ENCODE measurements at places on chromosomes 3 and 15.

GRCh38 chr3:124064050-124064449, 72.1 kb upstream of the ROPN1 start:
- DNase-seq, result no peak

DNA sequence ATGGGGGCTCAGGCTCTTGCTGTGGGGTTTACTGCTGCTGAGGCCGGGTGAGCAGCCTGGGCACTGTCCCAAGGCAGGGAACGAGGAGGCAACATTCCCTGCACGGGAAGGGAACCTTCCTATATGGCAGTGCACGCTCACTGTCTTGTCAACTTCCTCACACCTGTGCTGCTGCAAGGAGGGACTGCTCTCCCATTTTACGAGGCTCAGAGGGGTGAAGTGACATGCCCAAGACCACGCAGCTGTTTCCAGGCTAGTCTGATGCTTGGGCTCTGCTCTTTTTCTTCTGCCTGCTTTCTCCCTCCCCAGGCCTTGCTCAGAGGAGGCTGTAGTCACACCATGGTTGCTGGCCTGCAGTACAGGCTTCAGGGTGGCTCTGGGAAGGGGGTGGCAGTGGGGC, 41.5 kb downstream of the SPSB4 start:
- DNase-seq, result no peak

DNA sequence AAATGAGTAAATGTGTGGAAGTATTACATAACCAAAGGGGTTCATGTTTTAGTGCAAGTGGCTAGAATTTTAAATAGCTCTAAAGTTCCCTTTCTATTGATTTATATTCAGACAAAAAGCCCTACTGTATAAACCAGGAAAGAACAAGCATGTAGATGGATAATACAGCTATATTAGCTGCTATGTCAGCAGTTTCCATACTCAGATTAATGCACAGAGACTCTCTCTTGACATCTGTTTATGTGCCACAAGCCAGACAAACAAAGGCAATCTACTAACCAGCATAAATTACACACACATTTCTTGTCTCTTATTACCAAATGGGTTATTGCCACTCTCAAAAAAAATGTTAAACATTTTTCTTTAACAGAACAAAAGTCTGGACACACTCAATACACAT, 760.1 kb upstream of the NECTIN3 start:
- DNase-seq, result no peak

DNA sequence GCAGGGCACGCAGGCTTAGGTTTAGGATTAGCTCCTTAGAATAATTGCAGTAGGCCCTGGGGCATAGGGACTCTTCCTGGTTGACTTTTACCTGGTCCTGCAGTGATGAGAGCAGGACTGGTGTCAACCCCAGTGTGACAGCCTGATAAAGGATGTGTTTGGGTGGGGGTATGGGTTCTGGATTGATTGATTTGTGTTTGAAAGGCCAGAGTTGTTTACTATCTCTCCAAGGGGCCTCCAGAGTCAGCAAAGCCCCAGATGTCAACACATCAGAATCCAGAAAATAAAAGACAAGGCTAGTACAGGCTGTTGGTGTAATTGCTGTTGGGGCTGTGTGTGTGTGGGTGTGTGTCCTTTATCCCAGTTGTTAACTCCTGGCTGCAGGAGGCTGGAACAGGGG, 122.3 kb downstream of the CHRNA7 start:
- no peak for DNase-seq

DNA sequence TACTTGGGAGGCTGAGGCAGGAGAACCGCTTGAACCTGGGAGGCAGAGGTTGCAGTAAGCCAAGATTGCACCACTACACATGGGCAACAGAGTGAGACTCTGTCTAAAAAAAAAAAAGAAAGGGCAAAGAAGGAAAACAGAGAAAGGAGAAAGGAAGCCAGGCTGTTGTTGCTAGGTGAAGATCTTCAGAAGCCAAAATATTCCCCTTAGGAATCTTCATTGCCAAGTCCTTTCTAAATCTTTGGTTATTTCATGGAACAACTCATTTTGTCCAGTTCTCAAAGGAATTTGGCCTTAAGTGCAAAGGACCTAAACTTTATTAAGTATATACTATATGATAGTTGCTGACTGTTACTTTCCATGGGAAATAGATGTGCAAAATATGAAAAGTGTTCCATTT, 59.2 kb upstream of the OSBPL11 start:
- no peak for DNase-seq

DNA sequence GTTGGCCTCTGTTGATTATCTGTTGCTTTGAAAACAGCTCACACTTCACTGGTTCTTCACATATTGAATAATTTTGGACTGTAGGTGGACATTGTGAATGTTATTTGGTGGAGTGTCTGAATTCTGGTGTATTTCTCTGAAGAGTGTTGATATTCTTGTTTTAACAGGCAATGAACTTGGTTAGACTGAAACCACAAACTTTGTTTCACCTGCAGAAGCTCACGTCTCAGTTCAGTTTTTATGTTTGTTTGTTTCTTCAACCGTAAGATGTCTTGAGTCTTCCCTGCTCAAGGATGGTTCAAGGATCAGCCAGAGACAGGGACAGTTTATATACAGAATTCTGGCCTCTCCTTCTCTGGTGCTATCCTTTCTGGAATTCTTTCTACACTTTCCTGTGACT, 43.6 kb downstream of the C3orf20 start:
- DNase-seq, result no peak

GRCh38 chr3:160139291-160139690, 85.9 kb upstream of the C3orf80 start:
- DNase-seq, result no peak

- no peak for DNase-seq
Observed at GRCh38 chr3:149407898-149408297, 30.4 kb upstream of the TM4SF1 start.

DNA sequence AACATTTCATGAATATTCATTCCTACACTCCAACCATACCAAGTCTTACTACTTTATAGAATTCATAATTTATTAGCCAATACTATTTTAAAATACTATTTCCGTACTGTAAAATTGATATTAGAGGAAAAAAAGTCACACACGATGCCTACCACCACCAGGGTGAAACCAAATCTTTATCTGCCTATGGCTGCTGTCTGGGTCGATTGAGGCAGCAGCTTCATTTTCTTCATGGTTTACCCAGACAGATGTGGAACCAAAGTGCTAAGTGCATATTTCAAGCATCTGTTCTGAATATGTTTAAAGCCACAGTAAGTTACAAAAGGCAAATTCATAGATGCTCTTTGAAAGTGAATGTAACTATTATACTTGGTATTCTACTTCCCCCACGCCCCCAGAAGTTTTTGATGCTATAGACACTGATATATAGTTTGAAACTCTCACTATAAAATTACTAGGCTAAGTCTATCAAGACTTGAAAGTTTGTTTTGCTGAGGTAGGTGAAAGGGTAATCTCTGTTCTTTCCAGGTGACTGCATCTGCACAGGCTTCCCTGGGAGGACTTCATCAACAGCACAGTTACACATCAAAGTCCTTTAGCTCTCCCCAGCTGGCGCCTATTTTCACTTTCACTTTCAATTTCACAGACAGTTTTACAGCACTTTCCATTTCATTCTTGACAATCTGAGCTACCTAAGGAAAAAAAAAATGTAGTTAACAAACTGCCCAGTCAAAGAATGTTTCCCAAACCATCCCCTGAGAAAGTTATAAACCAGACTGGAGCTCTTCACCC, 113.9 kb downstream of the POLQ start:
- peak; percentile 4 for DNase-seq

DNA sequence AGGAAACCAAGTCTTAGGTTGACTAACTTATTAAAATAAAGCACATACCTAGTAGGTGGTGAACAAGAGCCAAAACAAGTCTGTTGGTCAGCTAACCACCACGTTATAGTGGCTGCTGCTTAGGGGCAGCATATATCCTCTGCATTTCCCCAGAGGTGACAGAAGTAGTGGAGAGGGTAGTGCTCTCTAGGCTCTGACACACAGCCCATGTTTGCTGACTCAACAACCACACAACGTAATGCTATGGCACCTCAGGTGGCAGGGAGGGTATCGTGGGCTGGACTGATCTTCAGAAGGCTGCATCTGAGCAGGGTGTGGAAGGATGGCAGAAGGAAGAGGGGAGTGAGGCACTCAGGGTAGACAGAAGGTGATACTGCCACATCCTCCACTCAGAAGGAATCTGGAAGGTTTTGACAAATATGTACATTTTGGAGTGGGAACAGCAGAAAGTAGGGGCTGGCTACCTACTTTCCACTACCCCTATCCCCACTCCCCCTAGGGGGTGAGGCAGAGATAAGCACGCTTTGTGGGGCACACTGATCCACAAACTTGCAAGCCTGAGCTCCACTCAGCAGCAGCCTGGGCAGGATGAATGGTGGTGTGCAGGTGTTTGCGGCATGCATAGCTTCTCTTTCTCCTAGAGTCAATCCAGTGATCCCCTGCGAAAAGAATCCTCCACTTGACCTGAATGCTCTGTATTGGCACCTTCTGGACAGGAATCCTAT, 178.1 kb downstream of the RORA start:
- no peak for DNase-seq

- no peak for DNase-seq
Observed at GRCh38 chr3:12766541-12766940, 7.5 kb upstream of the TMEM40 start.

- DNase-seq, result no peak
Observed at GRCh38 chr3:68802111-68802870, 130.1 kb downstream of the TAFA4 start.

DNA sequence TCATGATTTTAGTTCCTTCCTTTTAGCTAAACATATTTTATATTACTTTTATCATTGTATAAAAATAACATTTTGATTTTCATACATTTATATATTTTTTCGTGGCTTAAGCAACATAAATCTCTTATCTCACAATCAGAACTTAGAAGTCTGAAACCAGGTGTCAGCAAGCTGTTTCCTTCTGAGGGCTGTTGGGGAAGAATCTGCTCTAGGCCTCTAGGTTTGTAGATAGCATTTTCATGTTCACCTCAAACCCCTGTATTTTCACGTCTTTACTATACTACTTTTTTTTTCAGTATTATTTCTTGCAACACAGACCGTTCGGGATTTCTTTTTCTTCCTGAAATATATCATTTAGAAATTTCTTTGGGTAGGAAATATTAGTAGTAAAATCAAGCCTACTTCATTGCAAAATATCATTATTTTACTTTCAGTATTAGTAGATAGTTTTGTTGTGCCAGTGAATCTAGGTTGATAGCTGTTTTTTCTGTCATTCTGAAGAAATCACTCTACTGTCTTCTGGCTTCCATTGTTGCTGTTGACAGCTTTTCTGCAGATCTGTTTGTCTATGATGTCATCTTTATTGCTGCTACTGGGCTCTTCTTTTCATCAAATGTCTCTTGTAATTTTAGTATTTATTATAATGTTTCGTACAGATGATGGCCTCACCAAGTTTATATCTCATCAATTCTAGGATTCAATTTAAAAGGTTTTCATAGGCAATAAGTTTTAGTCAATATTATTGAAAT, 756.3 kb downstream of the VGLL3 start:
- no peak for DNase-seq

GRCh38 chr3:114874522-114874971, 272.5 kb downstream of the ZBTB20 start:
- no peak for DNase-seq

- no peak for DNase-seq
Observed at GRCh38 chr3:140205598-140205997, 270.6 kb downstream of the CLSTN2 start.

DNA sequence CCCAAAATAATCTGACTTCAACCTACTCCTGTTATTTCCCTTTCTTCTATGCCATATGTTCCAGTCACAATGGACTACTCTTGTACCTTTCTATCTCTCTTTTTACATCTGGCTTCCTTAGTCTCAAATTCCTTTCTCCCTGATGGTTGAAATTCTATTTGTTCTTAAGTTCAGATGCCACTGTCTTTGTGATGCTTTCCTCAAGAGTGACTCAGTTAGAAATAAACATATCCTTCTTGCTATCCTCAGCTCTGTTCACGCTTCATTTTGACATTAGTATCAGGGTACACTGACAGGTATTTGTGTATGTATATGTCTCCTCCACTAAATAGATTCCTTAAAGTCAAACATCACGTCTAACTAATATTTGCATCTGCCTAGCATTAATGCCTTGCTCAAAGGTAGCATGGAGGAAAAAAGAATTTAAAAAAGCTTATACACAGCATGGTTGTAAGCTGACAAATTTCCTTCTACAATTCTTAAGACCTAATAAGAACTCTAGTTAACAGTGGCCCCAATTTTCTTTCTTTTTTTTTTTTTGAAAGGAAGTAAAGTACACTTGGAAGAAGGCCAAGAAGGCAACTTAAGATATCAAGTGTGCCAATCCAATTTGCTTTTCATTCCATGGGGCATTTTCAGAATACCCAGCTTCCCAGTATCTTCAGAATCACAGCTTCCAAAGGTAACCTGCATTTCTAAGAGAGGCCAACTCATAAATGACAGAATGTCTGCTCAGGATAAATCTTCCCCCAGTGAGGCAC, 58.0 kb downstream of the CHAC1 start:
- DNase-seq, result no peak

DNA sequence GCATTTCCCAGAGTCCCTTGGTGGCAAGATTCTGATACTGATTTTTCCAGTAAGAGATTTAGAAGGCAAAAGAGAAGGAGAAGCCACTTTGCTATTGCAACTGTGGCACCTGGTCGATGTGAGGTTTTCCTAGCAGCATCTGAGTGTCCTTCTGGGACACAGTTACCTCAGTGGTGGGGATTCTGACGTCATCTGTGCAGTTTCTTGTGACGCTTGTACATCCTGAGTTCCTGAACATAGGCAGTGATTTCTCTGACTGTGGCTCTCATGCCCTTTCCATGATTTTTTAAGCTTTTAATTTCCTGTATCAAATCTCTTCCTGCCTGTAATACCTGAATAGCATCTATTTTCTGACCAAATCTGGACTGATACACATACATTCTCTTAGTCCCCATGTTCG, 8.9 kb downstream of the USP13 start:
- no peak for DNase-seq

GRCh38 chr3:189276444-189277219, 104.9 kb downstream of the TPRG1 start:
- DNase-seq, result no peak

DNA sequence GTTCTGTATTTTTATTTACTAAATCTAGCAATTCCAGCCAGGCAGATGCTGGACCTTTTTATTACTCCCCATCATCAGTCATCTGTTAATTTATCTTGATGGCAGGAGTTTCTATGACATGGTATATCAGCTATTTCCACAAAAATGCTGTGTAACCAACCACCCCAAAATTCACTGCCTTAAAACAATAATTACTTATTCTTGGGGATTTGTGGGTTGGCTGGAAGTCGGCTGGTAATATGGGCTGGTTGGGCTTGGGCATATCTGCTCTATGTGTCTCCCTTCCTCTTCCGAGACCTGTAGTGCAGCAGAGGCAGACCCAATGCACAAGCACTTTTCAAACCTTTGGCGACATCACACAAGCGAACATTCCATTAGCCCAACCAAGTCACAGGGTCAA, 92.1 kb upstream of the UBE2E1 start:
- DNase-seq, result no peak

GRCh38 chr3:62557983-62558382, 184.6 kb upstream of the FEZF2 start:
- DNase-seq, result no peak
